ENCODE measurements at places on chromosomes 5 and 9.

DNA sequence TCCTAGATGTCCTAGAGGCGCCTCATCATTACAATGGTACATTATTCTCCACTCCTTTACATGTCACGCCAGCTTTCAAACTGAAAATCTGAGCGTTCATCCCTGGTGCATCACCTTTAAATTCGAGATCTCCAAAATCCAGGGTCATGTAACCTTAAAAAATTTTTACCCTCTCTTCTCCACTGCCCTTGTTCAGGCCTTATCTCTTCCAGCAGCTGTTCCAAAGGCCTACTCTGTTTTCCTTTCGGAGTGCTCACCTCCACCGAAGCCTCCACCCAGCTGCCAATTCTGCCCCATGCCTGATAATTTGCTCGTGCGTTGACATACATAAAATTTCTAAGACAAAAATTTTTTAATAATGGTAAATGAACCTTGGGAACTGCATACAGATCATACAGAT, 950 bp upstream of the MSH3 start:
- no peak for DNase-seq

GRCh38 chr5:9251379-9251980, 294.4 kb downstream of the SEMA5A start:
- DNase-seq: no peak

DNA sequence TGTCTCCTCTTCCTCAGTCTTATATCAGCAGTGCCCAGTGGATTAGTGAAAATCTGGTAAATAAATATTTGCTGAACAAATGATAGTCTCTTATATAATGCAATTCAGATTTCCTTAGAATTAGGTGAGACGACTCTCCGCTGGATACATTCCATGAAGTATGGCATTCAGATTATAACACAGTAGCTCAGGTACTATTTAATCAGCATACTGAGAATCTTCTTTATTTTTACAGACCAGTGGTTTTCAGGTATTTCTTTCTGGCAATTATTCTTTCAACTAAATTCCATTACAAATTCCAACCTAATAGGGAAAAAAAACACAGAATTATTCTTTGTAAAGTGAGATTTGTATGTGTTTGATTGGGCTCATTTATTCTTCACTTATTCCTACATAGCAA, 435.5 kb downstream of the TAF11L14 start:
- DNase-seq: no peak

DNA sequence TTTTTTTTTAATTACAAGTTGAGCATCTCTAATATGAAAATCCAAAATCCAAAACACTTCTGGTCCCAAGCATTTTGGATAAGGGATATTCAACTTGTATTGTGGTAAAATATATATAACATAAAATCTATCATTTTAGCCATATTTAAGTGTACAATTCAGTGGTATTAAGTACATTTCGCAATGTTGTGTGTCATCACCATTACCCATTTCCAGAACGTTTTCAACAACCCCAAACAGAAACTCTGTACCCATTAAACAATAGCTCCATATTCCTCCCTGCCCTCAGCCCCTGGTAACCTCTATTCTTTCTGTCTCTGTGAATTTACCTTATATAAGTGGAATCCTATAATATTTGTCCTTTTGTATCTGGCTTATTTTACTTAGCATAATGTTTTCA, 24.9 kb downstream of the TICAM2 start:
- DNase-seq: no peak

DNA sequence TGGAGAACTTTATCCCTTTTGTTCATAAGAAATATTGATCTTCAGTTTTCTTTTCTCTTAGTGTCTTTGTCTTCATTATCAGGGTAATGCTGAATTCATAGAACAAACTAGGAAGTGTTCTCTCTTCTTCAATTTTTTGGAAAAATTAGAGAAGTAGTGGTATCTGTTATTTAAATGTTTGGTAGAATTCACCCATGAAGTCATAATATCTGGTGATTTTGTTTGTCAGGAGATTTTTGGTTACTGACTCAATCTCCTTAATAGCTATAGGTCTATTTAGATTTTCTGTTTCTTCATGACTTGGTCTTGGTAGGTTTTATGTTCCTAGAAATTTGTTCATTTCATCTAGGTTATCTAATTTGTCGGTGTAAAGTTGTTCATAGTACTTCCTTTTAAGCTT, 45.4 kb upstream of the STARD4 start:
- DNase-seq: no peak

DNA sequence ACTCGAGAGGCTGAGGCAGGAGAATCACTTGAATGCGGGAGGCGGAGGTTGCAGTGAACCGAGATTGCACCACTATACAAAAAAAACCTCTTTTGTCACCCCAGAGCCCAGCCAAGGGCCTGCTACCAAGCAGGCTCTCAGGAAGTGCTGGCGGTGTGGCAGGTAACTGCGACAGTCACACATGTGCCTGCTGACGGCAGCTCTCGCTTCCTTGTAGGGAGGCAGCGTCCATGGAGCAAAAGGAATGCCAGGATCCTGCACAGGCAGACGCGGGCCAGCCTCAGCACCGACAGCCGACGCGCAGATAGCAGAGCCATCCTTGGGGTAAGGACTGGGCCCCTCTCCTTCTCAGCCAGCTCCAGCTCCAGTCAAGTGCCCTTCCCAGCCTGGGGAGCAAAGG, 3.9 kb downstream of the LRRC8A start:
- no peak for DNase-seq

DNA sequence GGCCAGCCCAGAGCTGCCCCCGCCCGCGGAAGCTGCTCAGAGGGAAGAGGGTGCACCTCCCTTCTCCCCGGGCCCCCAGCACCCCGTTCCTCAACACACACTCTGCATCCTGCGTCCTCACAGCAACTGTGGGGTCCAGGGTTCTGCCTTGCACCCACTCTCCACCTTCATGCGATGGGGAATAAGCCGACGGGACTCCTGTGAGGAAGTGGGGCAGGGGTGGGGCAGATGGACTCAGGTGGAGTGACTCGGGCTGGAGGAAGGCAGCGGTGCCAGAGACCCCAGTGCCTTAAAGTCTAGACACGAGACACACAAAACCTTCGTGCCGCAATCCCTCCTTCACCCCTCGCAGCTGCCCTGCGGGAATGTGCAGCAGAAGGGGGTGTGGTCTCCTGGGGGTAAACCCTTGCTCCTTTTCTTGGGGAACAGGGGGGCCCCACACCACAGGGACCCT, 8.6 kb downstream of the BRD3 start:
- no peak for DNase-seq

- no peak for DNase-seq
Measured at GRCh38 chr5:177434437-177434836, 8.0 kb downstream of the GRK6 start.

GRCh38 chr9:131954299-131954698, 125.4 kb downstream of the MED27 start:
- no peak for DNase-seq
